ENCODE measurements at places on chromosomes 6 and 20. TPM values are rescaled to one million over a fixed set of nuclear protein-coding genes. Genes with fewer than 3 reads are reported as not detected.
A peak's percentile ranks its signal among the peaks of the same experiment; 100 is the strongest.

DNA sequence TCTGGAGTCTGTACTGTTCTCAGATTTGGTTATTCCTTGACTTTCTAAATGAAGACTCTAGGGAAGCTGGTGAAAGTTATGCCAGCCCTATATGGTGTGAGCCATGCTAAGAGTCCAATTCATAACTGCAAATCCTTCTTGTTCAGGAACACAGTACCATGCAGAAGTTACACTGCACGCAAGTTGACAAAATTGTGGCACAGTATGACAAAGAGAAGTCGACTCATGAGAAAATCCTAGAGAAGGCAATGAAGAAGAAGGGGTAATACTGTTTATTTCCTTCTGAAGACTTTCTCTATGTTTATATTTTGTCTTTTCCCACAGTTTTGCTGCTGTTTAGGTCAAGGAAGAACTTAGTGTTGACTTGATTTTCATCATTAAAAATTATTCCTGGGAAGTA, 61.2 kb upstream of the LAMP5 start:
- DNase-seq = no peak

- no peak for DNase-seq
Measured at GRCh38 chr6:116047173-116047933, 13.3 kb downstream of the FRK start.

DNA sequence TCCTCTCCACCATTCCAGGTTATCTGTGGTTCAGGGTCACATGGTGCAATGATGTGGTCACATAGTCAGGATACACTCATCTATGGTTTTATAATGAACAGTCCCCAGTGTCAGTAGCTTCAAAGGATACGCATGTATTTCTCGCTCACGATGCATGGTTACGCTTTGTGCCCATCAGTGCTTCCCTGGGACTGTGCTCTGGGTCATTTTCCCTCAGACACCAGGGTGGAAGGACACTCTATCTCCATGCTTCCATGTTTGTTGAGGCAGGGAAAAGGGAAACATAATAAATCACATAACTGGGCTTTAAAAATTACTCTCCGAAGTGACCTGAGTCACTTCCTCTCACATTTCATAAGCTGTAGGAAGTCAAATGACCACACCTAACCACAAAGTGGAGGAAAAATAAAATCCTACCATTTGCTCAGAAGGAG, 394.8 kb upstream of the NOX3 start:
- DNase-seq = no peak

- no peak for DNase-seq
Measured at GRCh38 chr6:161303628-161304340, 29.9 kb upstream of the AGPAT4 start.

MCHR2 gene
- 12.6 TPM for total RNA-seq

GRCh38 chr20:1831096-1831495, 64.1 kb upstream of the SIRPA start:
- no peak for DNase-seq

DNA sequence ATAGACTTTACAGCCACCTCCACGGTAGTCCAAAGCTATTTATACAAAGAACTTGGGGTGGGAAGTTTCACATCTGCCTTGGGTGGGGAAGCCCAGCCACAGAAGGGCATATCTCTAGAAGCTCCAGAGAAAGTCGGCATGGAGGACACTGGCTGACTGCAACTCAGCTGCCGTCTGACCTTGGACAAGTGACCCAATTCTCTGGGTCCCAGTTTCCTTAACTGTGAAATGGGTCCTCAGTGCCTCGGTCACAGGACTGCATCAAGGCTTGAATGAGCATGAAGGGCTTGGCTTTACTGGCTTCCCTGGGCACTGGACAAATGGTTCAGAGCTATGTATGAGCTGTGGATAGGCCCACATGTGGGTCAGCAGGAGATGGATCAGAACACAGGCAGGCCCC, 58.6 kb downstream of the NOL4L start:
- no peak for DNase-seq

DNA sequence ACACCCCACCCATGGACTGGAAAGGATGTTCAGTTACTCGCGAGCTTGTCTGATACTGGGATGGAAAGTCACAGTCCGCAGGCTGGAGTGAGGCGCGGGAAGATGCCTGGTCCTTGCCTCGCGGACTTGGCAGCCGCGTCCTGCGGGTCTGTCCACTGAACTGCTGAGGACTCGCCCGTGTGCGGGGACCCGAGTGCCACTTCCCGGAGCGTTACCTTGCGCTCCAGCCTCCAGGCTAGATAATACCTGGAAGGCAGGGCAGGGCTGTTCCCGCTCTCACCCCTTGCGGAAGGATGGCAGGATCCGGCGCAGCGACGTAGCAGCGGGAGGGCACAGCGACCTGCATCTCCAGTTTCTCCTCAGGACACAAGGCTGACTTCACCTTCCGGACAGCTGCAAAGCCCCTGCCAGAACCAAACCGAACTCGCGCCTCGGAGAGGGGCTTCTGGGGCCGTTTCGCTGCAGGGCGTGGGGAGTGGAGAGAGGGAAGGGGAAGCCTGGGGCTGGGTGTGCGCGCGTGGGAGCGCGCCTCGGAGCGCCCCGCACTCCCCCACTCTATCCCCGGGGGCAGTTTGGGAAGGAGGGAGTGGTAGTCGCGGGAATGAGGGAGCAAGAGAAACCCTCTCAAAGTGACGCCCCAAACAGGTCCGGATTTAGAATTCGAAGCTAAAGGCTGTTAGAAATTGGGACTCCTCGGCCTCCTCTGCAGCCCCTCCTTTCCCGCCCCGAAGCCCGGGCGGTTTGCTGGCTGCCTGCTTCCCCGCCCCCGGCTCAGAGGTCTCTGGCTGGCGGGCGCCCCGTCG, at the start of gene KCNQ5:
TSS of gene KCNQ5 (plus strand) at position 774 of the 803 bp plus-strand sequence.
- DNase-seq = no peak

DNA sequence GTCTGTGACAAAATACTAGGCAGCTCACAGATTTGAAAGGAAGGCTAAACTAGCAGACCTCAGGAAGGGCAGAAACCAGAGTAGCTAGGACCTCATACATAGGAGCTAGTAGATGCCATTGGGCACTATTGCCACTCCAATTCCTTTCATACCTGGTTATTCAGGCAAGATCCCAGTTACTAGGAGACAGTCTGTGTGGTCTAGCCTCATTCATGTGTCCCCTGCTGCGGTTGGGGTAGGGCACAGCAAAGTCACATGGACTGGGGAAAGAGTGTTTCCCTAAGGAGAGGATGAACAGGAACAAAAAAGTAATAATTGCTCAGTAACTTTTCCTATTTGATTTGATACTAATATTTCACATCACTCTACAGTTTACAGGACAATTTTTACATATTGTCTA, 204.6 kb upstream of the HEY2 start:
- DNase-seq = no peak

NPEPL1 gene
- 10.2 TPM for total RNA-seq

GRCh38 chr6:158545043-158545966, 14.6 kb upstream of the TMEM181 start:
- no peak for DNase-seq

- no peak for DNase-seq
Measured at GRCh38 chr20:20571068-20571780, 141.2 kb downstream of the RALGAPA2 start.

DNA sequence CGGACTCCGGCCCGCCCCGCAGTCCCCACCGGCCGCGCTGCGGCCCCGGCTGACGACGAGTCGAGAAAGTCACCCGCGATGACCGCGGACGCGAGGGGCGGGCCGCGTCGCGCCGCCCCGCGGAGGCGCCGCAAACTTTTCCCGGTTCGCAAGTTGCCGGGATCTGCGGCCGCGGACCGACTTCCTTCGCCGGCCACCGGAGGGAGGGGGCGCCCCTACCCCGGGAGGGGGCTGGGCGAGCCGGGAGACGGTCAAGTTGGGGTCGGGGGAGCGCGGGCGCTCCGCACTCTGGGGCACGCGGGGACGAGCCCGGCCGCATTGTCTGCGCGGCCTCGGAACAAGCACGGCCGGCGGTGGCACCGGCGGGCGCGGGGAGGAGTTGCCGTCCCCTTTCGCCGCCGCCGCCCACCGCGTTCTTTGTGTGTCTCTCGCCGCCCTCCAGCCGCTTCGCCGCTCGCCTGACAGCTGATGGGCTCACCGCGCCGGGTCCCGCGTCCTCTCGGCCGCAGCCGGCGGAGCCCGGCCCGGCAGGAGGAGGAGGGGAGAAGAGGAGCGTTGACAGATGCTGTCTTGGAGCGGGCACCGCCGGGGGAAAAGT, 131.6 kb downstream of the OGFRL1 start:
- DNase-seq = peak; percentile 55

DNA sequence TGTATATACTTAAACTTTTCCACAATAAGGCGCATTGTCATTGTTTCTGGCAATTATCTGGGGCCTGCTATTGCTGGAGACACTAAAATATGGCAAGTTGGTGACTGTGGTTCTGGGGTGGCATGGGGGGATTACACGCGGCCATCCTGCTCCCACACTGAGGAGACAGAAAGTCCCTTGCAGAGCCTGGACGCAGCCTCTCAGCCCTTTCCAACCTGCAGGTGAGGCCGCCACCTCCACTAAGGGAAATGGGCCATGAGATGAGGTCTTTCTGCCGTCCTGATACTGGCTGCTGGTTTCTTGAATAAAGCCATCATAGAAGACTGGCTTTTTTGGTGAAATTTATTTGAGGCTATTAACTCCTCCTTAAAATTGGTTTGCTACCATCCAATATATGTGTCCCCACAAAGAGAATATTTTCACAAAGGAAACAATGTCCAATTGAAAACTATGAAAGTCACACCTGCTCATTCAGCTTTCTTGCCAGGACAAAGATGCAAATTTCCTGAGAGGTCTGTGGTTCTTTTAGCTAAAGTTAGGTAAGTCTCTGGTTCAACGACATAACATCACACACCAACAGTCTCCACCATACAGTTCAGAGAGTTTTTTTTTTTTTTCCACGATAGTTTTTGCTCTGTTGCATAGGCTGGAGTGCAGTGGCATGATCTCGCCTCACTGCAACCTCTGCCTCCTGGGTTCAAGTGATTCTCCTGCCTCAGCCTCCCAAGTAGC, 13.0 kb downstream of the TXNDC5 start:
- DNase-seq = no peak

TBC1D32 gene
- total RNA-seq = 40.8 TPM

ENPP5 gene
- total RNA-seq = 5.3 TPM

DNA sequence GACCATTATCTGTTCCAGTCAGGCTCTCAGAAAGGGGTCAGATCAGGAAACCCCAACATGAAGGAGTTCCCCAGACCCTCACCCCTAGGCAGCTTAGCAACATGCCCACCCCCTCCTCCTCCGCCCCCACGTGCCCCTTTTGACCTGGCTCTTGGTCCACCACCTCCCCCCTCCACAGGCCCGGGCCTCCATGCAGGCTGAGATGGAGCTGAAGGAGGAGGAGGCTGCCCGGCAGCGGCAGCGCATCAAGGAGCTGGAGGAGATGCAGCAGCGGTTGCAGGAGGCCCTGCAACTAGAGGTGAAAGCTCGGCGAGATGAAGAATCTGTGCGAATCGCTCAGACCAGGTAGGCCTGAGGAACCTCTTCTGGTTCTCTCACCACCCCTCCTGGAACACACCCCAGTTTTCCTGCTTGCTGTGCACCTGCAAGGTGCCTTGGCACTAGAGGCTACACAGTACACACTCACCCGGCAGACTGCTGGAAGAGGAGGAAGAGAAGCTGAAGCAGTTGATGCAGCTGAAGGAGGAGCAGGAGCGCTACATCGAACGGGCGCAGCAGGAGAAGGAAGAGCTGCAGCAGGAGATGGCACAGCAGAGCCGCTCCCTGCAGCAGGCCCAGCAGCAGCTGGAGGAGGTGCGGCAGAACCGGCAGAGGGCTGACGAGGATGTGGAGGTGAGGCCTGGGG, 21.9 kb downstream of the DEF6 start:
- no peak for DNase-seq

GRCh38 chr6:90100059-90100665, 196.5 kb downstream of the BACH2 start:
- no peak for DNase-seq

DNA sequence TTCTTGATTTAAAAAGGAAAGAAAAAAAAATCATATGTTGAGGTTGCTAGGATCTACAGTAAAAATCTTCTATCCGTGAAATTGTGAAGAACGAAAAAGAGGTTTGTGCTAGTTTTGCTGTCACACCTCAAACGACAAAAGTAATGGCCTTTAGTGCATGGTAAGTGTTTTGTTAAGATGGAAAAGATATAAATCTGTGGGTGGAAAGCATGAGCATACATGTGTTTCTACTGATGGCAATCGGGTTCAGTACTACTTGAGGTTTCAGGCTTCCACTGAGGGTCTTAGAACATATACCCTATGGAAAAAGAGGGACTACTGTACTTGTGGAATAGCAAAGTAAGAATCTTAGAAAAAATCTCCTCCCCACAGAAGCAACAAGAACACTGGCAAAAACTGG, 58.0 kb downstream of the AHI1 start:
- DNase-seq = no peak

- DNase-seq = no peak
Measured at GRCh38 chr6:21500314-21501020, 93.1 kb upstream of the SOX4 start.

- no peak for DNase-seq
Measured at GRCh38 chr20:33915726-33916331, 77.9 kb upstream of the RALY start.

GRCh38 chr6:31125162-31125561, 4.9 kb upstream of the CDSN start:
- DNase-seq = no peak

TREML2 gene
- total RNA-seq = under 0.01 TPM

- DNase-seq = no peak
Measured at GRCh38 chr6:89433252-89434149, 549 bp downstream of the ANKRD6 start.

DNA sequence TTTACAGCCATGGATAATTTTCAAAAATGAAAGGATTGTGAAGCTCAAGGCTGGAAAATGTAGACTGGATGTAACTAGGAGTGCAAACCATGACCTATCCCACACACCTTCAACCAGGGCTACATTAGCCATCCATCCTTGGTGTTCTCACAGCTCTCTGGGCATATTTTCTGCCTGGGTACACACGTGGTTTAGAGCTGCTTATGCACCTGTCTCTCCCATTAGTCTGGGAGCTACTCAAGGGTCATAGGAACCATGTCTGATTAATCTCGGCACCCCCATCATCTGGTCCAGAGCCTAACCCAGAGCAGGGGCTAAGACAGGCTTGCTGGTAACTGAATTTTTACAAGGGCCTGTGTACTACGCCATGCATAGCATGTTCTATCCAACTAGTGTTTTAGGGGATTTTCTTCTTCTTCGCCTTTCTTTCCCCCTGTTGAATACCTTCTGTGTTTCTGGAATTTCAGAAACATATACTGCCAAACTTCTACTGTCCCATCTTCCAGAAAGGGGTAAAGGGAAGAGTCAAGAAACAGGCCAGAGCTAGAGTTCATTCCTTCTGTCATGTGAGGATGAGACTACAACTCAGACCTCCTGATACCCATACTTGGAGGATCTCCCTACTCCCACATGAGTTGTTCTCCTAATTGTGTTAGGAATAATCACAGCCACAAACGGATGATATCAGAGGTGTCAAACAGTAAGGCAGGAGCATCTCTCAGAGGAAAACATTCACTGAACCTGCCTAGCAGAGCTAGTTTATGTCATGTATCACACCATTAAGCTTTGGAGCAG, 25.4 kb upstream of the FAM83C start:
- no peak for DNase-seq

- DNase-seq = no peak
Measured at GRCh38 chr6:107697682-107698081, 126.4 kb downstream of the SCML4 start.
